ENCODE measurements at places on chromosomes 16 and 17.

DNA sequence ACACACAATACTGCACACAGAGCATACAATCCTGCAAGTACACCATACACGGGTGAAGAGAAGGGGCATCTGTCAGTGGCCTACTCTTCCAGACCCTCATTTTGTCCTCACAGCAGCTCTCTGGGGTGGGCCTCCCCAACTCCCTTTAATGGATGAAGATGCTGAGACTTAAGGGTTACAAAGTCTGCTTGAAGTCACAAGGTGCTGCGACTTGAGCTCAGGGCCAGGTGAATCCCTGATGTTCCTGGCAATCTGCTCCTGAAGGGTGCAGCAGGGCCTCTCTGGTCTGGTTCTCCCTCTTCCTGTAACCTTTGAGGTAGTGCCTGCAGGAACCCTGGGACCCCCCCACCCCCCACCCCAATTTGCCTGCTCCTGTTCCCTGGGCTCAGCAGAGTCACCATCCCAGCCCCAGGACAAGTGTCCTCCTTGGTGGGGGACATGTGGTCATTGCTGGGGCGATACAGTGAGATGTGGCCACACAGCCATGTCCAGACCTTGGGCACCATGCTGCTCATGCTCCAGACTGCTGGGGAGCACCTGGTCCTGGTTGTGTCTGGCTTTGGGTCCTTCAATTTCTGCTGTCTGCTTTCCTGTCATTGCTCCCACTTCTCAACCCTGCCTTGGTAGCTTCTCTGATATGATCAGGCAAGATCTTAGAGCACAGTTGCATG, 107.5 kb downstream of the METRNL start:
- DNase-seq = no peak

DNA sequence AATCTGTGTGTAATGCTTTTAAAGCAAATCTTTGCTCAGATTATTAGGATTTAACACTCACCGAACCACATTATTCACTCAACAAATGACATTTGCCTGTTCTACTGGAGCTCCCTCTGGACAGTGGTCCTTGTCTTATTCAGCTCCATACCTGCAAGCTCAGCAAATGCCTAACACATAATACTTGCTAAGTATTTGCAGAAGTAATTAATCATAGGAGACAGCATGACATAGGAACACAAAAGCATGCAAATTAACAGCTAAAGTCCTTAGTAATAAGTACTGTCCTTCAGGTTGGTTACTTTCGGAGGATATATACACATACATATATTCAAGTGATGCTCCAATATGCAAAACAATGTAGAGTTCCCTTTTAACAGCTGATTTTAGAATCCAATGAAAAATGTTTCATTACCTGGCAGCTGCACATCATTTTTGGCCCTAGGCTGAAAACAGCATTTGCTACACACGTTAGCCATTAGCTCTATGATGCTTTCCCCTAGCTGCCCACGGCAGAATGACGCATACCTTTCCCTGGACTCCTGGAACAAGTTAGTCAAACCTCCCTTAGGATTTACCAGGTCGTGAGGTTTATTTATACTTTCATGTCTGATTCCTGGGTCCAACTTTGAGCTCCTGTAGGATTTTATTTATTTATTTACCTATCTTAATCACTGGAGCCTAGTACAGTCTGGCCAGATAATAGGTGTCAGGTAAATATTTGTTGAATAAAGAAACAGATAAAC, 8.6 kb downstream of the BRD7 start:
- DNase-seq = no peak

- no peak for DNase-seq
Measured at GRCh38 chr16:25078386-25078978, 33.1 kb upstream of the LCMT1 start.

DNA sequence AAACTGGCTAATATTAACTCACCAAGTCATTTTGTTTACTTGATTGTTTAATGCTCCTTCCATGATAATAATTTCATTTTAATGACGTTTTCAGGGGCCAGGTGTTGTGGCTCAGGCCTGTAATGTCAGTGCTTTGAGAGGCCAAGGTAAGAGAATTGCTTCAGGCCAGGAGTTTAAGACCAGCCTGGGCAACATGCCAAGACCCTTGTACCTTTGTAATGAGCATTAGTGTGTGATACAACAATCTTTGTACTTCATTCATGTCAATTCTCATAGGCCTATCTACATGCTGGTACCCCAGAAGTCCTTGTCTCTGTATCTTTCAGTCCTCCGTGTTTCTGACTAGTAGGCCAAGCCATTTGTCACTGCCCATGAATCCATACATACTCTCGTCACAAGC, 296.9 kb downstream of the ZFHX3 start:
- no peak for DNase-seq

DNA sequence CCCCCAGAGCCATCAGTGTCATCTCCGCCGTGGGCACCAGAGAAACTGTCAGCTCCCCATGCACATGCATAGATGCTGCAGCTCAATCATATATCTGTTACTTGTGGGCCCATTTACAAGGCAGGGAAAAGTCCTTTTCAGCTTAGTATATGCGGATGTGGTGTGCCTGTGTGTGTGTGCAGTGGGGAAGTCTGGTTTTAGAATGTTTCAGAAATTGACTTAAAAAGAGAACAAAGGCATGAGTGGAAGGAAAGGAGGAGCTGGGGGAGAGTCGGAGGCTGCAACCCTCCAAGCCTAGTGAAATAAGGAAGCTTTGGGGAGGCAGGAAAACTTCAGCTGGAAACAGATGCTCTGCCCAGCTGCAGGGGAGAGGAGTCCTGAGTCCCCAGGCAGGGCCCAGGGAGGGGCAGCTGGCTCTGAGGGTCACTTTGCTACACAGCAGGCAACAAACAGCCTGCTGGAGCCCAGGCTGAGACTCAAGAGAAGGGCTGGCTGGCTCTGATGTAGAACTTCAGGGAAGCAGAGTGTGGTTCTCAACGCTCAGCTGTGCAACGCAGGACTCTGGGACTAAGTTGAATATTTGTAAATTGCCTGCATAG, 11.1 kb upstream of the CD300LD start:
- no peak for DNase-seq

DNA sequence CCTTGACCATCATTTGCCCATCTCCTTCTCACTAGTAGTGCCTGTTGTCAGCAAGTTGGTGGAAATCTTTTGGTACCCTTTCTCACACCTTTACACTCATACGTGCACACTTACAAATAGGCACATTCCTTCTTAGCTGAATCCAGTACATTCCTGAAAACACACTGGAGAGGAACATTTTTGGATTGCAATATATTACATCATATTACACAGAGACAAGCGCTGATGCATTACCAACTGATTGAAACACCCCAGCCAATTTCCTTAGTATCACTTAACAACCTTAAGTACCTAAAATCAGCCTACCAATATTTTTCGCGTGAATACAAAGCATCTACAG, 64.1 kb downstream of the PLCG2 start:
- DNase-seq = no peak

DNA sequence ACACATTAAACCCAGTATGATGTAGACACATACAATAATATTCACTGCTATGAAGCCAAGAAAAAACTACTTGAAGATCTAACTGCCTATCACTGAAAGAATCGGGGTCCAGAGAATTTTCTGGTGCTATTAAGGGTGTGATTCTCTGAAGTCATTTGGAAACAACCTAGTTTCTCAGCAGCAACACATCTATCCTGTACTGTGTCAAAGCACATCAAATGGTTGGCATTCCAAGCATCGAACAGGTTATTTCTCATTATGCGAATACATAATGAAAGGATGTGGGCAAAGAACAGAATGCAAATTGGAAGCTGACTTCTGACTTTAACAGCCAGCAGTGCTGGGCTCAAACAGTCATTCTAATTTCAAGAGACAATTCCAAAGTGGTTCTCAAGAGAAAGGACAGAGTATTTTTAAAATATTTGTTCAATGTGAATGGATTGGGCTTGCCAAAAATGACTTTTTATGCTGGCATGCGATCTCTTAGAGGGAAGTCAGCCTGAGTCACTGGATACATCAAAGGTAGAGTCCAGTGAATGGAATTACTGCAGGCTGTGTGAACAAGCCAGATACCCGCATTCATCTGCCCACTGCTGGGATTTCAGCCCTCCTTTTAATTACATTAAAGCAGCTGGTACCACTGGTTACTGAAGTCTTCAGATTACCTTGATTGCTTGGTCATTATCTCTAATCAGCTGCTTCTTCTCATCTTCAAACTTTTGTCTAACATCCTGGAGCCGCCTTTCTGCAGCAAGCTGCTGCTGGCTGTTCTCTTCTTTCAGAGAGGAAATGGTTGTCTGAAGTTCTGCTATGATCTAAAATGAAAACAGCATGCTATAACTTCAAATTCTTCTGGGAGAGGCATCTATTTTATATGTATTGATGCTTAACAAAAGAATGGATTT, 181.2 kb upstream of the AXIN2 start:
- DNase-seq = no peak

DNA sequence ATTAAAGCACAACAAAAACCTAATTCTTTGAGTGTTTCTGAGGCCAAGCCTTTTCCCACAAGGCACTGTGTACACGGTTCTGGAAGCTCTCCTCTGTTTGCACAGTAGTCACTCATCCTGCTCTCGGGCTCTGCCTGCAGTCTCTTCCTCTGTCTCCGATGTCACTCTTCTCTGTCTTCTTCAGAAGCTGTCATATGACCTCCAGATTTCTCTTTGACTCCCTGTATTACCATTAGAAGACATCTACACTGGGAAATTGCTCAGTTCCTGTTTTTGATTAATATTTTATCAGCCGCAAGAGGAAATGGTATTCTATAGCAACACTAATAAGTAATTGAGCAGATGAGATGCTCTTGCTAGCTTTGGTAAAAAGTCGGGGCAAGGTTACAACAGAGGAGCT, 422.9 kb downstream of the WWOX start:
- no peak for DNase-seq

GRCh38 chr17:78771758-78772382, 10.2 kb downstream of the CYTH1 start:
- DNase-seq = no peak

GRCh38 chr16:5488581-5488980, 391.0 kb upstream of the EEF2KMT start:
- no peak for DNase-seq

GRCh38 chr16:49638673-49639610, 217.0 kb downstream of the ZNF423 start:
- no peak for DNase-seq

DNA sequence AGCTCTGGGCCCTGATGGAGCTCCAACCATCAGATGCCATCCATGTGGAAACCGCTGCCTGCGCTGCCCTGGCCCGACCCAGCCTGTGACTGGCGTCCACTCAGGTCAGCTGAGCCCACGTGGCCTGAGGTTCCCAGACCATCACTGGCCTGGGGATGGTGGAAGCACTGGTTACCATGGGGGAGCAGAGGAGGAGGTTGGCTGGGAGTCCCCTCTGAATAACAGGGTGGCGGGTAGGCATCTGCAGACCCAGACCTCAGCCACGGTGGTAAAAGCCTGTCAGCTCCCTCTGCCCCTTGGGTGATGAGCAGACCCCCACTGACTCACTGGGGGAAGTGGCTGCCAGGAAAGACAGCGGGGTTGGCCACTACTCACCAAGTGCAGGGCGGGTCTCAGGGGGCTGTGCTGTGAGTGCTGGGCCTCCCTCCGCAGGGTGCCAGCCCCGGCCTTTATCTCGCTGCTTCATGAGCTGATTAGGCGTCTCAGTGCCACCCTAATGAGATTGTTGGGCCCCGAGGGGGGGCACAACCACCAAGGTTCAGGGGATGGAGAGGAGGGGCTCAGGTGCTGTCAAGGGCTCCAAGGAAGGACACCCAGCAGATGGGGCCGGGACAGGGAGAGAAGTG, at the start of gene PDE6G:
Gene PDE6G, minus strand, starts transcription at position 425 of the 626 bp plus-strand sequence. CDS start 3,237 bp downstream, outside the sequence.
- no peak for DNase-seq

DNA sequence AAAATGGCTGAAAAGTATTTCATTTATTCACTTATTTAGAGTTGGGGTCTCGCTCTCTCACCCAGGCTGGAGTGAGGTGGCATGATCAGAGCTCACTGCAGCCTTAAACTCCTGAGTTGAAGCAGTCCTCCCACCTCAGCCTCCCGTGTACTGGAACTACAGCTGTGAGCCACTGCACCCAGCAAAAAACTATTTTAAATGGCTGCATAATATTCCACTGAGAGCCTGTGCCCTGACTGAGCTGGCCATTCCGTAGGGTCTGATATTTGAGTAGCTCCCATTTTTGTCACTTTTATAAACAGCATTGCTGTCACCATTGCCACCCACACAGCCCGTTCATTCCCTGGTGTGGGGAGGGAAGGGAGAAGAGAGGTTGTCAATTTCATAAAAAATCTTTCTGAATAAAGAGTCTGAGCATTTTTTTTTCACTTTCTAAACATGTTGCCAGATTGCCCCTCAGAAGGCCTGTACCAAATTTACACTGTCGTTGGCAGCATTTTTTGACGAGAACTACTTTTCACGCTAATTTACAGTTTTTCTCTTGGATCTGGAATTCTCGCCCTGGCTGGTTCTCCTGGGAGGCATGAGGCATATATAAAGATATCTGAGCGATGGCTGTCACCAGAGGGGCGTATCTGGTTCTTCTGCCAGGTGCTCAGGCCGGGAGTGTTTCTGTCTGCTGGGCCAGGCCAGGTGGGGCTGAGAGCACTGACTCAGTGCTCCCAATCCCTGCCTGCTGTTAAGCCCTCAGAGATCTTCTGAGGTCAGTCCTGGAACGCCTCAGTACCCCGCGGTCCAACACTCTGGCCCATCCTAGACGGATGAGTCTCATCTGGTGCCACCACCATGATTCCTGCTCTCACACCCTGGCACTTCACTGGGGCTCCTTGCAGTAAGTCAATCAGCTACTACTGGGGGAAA, 7.2 kb upstream of the KIFC3 start:
- DNase-seq = no peak

- no peak for DNase-seq
Measured at GRCh38 chr17:56845934-56846333, 12.0 kb downstream of the DGKE start.

DNA sequence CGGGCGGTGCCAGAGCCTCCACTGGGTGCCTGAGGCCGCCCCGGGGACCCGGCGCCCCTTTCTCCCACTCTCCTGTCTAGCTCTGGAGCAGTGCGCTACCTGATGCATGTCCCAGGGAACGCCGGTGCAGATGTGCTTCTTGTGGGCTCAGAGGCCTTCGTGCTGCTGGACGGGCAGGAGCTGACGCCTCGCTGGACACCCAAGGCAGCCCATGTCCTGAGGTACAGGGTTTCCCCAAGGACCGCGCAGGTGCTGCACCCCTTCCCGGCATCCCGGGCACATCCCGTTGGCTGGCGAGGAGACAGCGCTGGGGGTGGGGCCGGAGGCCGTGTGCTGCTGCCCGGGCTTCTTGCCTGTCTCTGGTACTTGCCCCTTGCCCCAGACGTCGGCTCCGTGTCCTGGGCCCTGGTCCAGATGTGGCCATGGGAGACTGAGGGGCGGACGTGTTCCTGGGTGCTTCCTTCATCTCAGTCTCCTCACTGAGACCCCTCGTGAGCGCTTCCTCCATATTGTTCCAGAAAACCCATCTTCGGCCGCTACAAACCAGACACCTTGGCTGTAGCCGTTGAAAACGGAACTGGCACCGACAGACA, 12.5 kb downstream of the RGS11 start:
- DNase-seq = no peak

All from activated naive CD4-positive, alpha-beta T cell treated with Interleukin-2 at 50 U/mL for 16 hours (primary cell).